Activated T-cell treated with anti-CD3 and anti-CD28 coated beads, Interleukin-2, amount 50 U/mL, for 72 hours (primary cell): ENCODE measurements at places on chromosomes 3 and 15. TPM values are rescaled to one million over a fixed set of nuclear protein-coding genes. Genes with fewer than 3 reads are reported as not detected.
A peak's percentile ranks its signal among the peaks of the same experiment; 100 is the strongest.

GRCh38 chr3:184472723-184473428, 88.7 kb upstream of the EPHB3 start:
- H3K27me3 ChIP-seq, result peaks cover 22% of the 10 kb centered on the region
- DNase-seq, result no peak
- H3K36me3 ChIP-seq, result peaks cover 2% of the 10 kb centered on the region
- H3K27ac ChIP-seq, result no peak overlapping the region

GRCh38 chr15:75844629-75845335, 1.5 kb downstream of the UBE2Q2 start:
- peak overlapping the region; percentile 48 for H3K27ac ChIP-seq
- H3K27me3 ChIP-seq, result peaks cover 10% of the 10 kb centered on the region
- H3K4me1 ChIP-seq, result peaks cover 52% of the 10 kb centered on the region
- peaks cover 5% of the 10 kb centered on the region for H3K36me3 ChIP-seq

- no peak for DNase-seq
- no peaks in the 10 kb centered on the region for H3K4me1 ChIP-seq
- no peak overlapping the region for H3K4me3 ChIP-seq
- H3K27ac ChIP-seq, result no peak overlapping the region
These were observed 8.8 kb downstream of the ANKUB1 start for GRCh38 chr3:149783576-149783975.

- H3K27me3 ChIP-seq, result no peaks in the 10 kb centered on the region
- H3K36me3 ChIP-seq, result peaks cover 24% of the 10 kb centered on the region
- H3K27ac ChIP-seq, result no peak overlapping the region
These were observed 7.6 kb downstream of the ICE2 start for GRCh38 chr15:60471314-60471713.

The CCDC51 gene
- 13.5 TPM for total RNA-seq
